NCI-H2029 (cell line): ENCODE measurements at places on chromosomes 12 and 14.

DNA sequence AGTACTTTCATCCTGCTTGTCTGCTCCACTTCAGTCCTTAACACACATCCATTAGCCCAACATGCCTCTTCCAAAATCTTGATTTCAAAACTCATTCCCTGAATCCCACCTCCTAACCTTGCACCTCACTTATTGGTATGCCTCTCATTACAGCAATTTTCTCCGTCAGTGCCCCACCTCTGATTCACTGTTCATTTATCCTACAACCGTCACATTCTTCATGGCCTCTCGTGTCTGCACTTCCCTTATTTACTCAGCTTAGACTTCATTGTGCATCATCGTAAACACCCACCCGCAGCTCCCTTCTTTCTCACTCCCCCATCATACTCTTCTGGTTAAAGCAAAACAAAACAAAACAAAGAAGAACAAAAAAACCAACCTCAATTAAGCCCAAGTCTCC is 160.6 kb upstream of the HMGA2 start:
- no peak for DNase-seq

DNA sequence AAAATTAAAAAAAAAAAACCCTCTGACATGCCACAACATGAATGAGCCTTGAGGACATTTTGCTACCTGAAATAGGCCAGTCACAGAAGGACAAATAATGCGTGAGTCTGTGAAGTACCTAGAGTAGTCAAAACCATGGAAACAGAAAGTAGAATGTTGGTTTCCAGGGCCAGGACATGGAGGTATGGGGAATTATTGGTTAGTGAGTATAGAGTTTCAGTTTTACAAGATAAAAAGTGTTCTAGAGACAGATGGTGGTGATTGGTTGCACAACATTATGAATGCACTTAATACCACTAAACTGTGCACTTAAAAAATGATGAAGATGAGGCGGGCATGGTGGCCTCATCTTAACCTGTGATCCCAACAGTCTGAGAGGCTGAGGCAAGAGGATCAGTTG is 47.6 kb upstream of the ZFP36L1 start:
- DNase-seq, result no peak

DNA sequence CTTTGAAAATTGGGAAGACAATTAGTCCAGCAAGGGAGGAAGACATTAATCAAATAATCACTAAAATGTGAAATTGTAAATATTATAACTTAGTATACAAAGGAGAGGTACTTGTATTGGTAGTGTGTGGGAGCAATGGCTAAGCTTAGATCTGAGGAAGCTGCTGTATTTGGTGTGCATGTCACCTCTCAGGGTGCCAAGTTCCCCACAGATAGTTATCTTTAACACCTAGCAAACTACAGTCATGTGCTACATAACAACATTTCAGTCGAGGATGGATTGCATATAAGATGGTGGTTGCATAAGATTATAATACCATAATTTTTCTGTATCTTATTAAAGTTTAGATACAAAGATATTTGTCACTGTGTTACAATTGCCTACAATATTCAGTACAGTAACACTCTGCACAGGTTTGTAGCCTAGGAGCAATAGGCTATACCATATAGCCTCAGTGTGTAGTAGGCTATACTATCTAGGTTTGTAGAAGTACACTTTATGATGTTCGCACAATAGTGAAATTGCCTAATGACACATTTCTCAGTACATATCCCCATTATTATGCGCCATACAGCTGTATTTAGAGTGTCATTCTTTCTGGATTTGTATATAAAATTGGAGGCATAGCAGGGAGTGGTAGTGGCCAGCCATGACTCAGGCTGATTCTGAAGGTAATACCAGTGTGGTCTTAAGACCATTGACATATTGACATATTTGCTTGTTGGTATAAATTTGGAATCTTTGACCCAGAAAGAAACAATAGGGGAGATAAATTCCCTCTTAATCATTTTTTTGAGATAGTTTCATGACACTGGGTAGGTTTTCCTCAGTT is 55.8 kb downstream of the RAD51B start:
- DNase-seq, result no peak

DNA sequence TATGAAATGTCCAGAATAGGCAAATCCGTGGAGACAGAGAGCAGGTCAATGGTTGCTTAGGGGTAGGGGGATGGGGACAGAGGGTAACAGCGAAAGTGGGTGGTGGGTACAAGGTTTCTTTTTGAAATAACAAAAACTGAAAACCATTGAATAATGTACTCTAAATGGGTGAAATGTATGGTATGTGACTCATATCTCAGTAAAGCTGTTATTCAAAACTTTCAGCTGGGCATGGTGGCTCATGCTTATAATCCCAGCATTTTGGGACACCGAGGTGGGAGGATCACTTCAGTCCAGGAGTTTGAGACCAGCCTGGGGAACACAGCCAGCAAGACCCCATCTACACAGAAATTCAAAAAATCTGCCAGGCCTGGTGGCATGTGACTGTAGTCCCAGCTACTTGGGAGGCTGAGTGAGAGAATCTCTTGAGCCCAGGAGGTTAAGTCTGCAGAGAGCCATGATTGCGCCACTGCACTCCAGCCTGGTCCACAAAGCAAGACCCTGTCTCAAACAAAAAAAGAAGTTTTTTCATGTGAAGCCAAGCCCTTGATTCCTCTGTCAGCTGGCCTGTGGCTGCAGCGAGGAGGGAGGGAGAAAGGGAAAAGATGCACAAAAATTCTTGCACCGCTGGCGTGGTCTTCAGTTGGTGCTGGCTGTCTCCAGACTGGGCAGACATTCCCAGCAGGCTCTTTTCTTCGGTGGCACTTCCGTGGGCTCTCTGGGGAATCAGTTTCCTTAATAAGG is 248.2 kb downstream of the SLC41A2 start:
- DNase-seq, result no peak

DNA sequence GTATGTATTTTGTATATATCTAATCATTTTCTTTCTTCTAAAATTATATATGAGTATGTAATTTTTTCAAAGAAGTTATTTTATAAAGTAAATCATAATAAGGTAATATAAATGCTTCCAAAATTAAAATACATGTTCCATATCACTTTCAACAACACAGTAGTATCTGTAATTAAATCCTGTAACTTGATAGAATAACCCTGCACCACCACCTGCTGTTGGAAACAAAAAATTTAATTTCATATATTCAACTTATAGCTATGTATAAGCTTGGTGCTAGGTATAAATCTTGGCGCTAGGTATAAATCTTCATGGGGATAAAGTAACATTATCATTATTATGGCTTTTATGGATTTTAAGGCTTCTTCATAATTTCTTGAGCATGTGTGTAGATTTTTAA is 149.7 kb upstream of the DCN start:
- no peak for DNase-seq

GRCh38 chr12:66092559-66093269 is 37.8 kb downstream of the LLPH start:
- DNase-seq, result no peak

DNA sequence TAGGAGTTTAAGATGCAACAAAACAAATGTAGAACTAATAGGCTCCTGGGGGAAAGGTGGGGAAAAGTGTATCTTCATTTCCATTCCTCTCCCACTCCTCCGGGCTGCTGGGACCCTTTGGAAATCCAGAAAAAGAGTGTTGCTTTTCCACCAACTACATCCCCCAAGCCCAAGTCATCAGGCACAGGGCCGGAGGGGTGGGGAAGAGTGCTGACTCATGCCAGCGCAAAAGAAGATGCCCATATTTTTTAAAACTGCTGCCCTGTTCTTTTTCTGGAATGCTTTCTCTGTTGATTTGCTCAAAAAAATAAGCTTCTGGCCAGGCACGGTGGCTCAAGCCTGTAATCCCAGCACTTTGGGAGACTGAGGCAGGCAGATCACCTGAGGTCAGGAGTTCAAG is 70.9 kb downstream of the TBK1 start:
- DNase-seq, result no peak

DNA sequence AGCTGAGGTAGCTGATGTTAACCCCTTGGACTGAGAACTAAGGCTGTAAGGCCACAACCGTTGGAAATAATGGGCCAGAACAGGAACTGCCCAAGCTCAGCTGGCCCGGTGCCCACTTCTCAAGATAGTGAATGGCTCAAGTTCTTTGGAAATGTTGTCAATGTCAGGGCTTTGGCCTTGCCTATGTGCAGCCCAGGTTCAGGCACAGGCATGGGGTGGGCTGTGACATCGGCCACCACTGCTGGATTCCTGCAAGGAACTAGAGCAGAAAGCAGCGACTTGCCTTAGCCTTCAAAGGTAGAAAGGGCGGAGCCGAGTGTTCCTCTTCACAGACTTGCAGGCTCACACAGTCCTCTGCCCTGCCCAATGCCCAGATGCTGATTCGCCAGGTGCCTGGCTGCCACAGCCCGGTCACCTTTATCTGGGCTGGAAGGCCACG is 291.2 kb downstream of the ZFP36L1 start:
- no peak for DNase-seq

- DNase-seq, result no peak
Observed at GRCh38 chr14:71354801-71355200, 447.5 kb downstream of the PCNX1 start.

DNA sequence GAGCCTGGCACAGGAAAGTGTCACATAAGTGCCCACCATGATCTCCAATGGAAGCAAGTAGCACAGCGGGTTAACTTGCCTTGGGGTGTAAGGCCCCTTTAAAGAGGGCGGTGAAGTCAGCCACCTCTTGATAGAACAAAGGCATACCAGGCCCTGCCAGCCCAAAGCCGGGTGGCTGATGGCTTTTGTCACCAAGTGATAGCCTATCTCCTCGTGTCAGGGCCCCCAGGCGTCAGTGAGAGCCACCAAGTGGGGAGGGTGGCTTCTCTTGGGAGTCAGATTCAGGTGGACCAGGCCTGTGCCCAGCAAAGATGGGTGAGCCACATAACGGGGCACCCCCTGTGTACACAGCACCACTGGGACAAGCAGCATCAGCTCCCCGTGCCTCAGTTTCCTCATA is 8.3 kb upstream of the MYL2 start:
- DNase-seq, result no peak

DNA sequence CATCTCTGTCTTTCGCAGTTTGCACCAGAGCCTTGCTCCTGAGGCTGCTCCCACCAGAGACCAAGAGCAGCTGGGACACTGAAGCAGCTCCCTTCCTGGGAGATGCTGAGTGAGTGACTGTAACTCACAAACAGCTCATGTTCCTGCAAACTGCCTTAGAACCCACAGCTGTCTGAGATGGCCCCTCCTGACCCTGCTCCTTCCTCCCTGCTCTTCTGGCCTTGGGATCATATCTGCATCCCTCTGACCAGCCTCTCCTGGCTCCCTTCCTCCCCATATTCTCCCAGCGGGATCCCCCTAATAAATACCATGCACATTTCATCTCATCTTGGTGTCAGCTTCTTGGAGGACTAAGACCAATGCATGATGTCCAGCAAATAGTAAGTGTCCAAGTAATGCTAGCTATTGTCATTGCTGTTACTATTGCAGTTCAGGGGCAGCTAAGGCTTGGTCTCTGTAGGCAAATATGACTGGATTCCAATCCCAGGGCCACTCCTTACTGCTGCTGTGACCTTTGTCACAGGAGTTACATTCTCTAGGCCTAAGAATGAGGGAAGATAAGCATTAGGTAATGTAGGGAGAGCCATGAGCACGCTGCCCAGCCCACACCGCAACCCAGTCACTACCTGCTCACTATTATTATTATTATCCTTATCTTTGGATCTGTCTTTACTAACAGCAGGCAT is 47.9 kb downstream of the SYNE3 start:
- no peak for DNase-seq

DNA sequence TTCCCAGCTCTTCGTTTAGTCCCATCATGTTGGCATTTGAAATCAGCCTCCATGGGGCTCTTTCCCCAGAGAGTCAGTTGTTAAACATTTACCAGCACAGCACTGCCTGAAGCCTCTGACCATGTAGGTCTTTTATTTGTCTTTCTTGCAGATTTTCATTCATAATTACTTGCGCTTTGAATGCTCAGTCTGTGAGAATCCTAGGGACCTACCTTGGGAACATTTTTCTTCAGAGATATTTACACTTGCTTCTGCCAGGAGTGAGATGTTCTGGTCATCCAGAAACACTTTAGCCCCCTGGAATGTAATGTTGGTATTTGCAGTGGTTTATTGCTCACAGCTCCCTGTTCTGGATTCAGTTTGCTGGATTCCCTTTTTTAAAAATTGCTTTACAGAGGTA is 41.7 kb downstream of the RPH3A start:
- no peak for DNase-seq

GRCh38 chr12:49446571-49446970 is 79.3 kb downstream of the SPATS2 start:
- no peak for DNase-seq

- no peak for DNase-seq
Observed at GRCh38 chr12:42910656-42911055, 321.1 kb upstream of the PRICKLE1 start.

GRCh38 chr14:95128140-95128539 is 29.2 kb downstream of the DICER1 start:
- no peak for DNase-seq

GRCh38 chr12:132651444-132652100 is 33.0 kb downstream of the P2RX2 start:
- DNase-seq, result no peak

- DNase-seq, result no peak
Observed at GRCh38 chr14:32003585-32003984, 73.5 kb upstream of the ARHGAP5 start.

DNA sequence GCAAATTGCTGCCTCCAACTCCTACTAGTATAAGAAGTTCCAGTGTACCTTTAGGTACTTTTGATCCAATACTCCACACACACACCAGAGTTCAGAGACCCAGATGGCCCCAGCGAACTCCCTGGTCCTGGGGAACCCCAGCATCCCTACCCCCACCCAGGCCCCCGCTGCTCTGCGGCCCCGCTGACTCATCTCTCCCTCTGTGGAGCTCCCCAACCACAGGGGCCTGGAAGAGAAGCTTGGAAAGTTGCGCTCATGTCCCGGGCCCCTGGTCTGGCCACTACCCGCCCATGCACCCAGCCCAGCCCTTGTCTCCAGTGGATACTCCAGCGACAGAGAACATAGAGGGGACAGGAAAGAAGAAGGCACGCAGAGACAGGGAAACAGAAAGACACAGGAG is 4.2 kb upstream of the SP7 start:
- no peak for DNase-seq

DNA sequence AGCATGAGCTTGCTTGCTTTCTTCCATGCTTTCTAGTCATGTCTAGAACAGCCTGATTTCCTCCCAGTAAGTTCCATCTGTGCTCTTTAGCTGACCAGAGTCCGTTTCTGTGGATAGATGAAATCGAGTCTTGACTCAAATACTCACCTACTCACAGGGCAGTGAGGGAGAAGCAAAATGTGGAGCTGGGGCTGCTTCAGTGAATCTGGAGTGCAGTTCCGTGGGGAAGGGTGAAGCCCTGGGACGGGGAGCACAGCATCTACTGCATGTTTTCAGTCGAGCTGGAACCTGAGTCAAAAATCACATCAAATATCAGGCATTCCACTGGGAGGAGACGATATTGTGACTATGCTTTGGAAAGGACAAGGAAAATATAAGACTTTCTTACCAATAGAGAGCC is 70.3 kb upstream of the PRMT8 start:
- DNase-seq, result no peak

- DNase-seq, result no peak
Observed at GRCh38 chr14:106657460-106657859, 1131.1 kb downstream of the TMEM121 start.
